ENCODE measurements at places on chromosomes 12 and 14. TPM values are rescaled to one million over a fixed set of nuclear protein-coding genes. Genes with fewer than 3 reads are reported as not detected.

The AICDA gene
- total RNA-seq: 0.05 TPM

The MANSC4 gene
- not detected for total RNA-seq

The FOXN4 gene
- 0.06 TPM for total RNA-seq

The SERPINA12 gene
- total RNA-seq: not detected

The CLEC1A gene
- total RNA-seq: not detected

The HSPB8 gene
- 15.1 TPM for total RNA-seq

The PRH1 gene
- total RNA-seq: 1.7 TPM

The MANSC1 gene
- total RNA-seq: 3.9 TPM

The KDM2B gene
- total RNA-seq: 22.8 TPM

The PDE3A gene
- total RNA-seq: 4.3 TPM

The PTHLH gene
- total RNA-seq: 29.3 TPM

The ANKS1B gene
- 0.38 TPM for total RNA-seq

The RPS6KL1 gene
- total RNA-seq: 0.49 TPM

Measured in A549 treated with CORT108297 at 1 μM for 4 hours (cell line).